ENCODE measurements at places on chromosomes 1 and 21. TPM values are rescaled to one million over a fixed set of nuclear protein-coding genes. Genes with fewer than 3 reads are reported as not detected.

DNA sequence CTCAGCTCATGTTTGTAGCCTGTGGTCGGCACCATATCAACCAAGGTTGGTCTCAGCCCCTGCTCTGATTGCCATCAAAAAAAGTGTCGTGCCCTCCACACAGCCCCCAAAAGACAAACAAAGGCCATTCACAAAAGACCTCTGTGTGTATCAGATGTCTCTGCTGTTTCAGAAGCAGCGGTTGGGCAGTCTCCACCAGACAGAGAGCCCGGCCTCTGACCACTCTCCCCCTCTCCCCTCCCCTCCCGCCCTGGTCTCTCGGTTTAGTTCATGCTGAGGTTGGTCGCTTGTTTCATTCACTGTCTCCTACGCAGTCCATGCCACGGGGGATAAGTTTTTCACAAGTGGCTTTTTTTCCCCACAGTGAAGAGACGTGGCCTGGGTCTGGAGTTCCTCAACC lies 27.1 kb downstream of the ACTA1 start:
- DNase-seq, result no peak

GRCh38 chr1:208025031-208025430 lies 114.1 kb upstream of the CD34 start:
- DNase-seq, result peak; percentile 40

GRCh38 chr1:33256471-33257206 lies at the start of gene ZNF362:
Gene ZNF362, plus strand, starts transcription at chr1:33256492. Its CDS starts 14,083 bp downstream, at chr1:33270575.
- peak; percentile 85 for DNase-seq

- DNase-seq, result peak; percentile 29
These were observed 791 bp downstream of the USP24 start for GRCh38 chr1:55214212-55214933.

- DNase-seq, result no peak
These were observed 38.1 kb downstream of the MIGA1 start for GRCh38 chr1:77817368-77818209.

GRCh38 chr1:55712148-55712547 lies 497.0 kb upstream of the USP24 start:
- no peak for DNase-seq

Gene S100A3
- not detected for total RNA-seq

Gene SLC5A9
- 0.39 TPM for total RNA-seq

Gene FMN2
- total RNA-seq, result 78.7 TPM
